ENCODE measurements at places on chromosomes 7 and 10.
A peak's percentile ranks its signal among the peaks of the same experiment; 100 is the strongest.

GRCh38 chr10:68516766-68517165 lies 10.6 kb downstream of the SLC25A16 start:
- no peak for DNase-seq

GRCh38 chr7:110534241-110534931 lies 556.5 kb upstream of the LRRN3 start:
- peak; percentile 29 for DNase-seq

DNA sequence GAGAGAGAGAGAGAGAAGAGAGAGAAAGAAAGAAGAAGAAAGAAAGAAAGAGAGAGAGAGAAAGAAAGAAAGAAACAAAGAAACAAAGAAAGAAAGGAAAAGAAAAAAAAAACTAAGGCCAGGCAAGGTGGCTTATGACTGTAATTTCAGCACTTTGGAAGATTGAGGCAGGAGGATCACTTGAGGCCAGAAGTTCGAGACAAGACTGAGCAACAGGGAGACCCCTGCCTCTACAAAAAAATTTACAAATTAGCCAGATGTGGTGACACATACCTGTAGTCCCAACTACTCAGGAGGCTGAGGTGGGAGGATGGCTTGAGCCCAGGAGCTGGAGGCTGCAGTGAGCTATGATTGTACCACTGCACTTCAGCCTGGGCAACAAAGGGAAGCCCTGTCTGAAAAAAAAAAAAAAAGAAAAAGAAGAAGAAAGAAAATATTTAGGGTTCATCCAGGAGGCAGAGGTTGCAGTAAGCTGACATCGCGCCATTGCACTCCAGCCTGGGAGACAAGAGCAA lies 2.8 kb downstream of the SERPINE1 start:
- no peak for DNase-seq

DNA sequence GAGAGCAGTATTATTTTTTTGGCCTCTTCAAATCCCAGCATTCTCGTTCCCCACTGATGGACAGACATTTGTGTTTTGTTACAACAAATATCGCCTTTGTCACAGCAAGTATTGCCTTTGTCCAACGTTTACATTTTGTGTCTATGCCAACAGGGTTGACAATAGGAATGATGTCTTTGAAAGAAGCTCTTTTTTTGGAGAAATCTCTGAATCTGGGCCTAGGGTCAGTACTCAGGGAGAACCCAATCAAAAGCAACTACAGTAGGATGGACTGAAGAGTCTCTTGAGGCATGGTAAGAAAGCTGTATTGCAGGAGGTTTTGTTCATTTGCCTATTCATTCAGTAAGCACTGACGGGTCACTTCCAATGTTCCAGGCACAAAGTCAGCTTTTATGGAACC lies 57.7 kb upstream of the KLF14 start:
- DNase-seq: no peak

DNA sequence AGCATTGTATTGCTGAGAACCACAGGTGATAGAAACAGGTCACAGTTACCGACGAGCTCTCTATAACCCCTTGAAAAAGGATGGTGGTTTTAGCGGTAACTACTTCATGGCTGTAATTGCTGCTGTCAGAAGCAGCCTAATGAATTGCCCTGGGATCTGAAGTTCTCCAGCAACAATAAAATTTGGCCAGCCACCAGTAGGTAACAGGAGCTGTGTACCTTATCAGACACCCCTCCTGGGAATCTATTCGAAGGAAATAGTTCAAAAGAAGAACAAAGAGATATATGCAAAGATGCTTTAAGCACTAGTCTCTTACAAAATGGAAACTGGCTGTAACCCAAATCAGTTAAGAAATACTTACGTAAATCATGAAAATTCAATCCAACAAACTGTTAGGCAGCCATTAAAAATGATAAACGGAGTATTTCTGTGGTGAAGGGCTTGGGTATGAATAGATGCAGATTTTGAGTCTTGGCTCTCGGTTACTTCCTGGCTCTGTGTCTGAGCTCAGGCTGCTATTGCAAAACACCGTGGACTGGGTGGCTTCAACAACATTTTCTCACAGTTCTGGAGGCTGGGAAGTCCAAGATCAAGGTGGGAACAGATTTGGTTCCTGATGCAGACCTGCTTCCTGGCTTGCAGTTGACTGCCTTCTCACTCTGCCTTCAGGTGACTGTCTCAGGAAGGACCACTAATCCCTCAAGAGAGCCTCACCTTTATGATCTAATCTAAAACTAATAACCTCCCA lies 1.6 kb downstream of the MSRB2 start:
- DNase-seq: peak; percentile 40

DNA sequence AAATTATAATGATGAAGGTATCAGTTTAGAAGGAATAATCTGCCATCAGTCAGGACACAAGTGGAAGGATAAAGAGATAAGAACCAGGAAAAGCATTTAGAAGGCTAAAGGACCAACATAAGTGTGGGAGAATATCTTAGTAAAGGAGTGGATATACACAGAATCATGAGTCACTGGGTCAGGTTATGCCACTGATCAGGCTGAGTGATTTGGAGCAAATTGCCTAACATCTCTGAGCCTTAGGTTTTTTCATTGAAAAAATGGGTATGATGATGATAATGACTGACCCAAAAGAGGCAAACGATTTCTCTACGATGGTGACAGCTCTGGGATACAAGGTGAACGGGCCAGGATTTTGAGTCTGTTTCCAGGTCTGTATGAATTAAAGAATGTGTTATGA lies 2.8 kb upstream of the CUL1 start:
- DNase-seq: no peak

DNA sequence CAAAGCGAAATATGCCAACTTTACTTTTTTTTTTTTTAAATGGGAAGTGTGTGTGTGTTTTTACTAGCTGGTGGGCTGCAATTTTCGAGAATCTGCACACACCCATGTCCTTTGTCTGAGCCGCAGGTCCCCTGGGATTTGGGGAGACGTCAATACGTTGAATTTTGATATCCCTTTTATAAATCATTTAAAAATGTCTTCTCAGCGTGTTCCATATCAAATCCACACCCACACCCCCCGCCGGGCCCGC lies 404 bp upstream of the FMC1 start:
- no peak for DNase-seq

GRCh38 chr10:118840776-118841468 lies 86.2 kb upstream of the CACUL1 start:
- DNase-seq: no peak

DNA sequence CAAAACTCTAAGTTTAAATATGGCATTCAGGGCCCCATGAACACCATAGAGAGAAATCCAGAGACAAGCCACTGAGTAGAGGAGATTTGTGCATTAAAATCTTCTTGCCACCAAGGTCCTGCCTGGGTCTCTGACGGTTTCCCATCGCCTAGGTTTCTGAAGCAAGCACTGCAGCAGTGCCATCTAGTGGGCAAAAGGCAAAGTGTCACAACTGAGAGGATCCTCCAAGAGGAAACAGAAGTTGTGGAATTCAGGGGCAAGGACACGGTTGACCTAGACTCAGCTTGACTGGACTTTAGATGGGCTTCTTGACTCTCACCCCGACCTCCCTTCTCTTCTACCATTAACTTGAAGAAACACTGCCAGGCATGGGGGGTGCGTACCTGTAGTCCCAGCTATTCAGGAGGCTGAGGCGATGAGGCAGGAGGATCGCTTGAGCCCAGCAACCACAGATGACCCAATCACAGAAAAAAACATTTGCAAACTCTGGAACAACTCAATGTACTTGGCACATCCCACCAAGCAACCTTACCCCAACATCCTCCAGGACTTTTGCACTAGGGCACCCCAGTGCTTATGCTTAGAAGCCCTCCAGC lies 604.1 kb downstream of the GALNT17 start:
- no peak for DNase-seq
